Activated CD4-positive, CD25-positive, alpha-beta regulatory T cell (primary cell): ENCODE measurements at places on chromosomes 12 and 14.

DNA sequence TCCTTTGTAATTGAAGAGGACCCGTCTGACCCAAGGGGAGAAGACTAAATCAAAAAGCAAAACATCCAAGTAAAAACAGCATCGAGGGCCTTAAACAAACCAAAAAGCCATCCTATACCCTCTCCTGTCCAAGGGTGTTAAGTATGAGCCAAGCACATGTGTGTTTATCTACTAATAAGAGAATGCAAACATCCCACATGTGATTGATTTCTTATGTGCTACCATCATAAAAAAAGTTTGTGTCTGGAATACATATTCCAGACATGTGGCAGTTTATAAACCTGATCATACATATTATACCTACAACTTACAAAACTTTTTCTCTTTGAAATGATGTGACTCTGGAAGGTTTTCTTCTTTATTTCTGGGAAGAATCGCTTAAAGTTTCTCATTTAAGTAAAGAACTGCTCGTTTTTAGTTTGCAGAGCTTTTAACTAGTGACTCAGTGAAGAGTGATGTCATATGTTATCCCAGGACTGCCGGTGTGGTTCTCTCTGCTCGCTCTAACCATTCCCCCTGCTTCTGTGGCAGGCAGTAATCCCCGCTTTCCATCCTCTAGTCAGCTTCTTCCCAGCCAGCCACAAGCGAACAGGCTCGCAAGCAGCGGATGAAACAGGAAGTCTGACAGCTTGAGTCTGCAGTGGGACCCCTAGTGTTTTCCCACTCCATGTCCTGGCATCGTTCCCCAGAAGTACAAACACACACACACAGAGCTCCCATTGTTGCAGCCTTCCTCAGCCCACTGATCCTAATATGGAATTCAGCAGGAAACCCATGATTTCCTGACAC, 431 bp upstream of the RHOJ start:
- DNase-seq, result no peak

DNA sequence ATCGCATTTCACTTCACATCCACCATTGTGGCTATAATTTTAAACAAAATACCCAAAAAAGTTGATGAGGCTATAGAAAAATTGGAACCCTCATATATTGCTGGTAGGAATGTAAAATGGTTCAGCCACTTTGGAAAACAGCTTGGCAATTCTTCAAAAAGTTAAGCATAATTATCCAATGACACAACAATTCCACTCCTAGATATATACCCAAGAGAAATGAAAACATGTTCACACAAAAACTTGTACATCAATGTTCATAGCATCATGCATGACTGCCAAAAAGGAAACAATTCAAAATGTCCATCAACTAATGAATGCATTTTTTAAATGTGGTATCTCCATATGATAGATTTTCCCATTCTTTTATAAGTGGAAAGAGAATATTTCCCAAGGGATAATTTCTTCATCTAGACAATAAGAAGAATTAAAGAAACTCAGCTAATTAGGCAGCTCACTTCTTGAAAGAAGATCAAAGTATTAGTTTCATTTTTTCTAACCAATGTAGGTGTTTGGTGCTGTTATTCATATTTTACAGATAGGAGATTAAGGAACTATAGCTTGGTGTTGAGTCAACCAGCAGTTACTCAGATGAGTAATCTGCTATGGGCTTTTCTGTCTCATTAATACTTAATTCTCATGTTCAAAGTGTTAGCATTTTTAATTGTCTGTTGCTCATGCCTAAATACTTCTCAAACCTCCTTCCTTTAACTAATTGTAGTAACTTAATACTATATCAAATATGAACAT, 32.8 kb downstream of the YEATS4 start:
- DNase-seq, result no peak

GRCh38 chr14:73443758-73444157, 14.6 kb downstream of the NUMB start:
- DNase-seq, result no peak

GRCh38 chr14:22887990-22888378, 5.0 kb downstream of the REM2 start:
- no peak for DNase-seq

DNA sequence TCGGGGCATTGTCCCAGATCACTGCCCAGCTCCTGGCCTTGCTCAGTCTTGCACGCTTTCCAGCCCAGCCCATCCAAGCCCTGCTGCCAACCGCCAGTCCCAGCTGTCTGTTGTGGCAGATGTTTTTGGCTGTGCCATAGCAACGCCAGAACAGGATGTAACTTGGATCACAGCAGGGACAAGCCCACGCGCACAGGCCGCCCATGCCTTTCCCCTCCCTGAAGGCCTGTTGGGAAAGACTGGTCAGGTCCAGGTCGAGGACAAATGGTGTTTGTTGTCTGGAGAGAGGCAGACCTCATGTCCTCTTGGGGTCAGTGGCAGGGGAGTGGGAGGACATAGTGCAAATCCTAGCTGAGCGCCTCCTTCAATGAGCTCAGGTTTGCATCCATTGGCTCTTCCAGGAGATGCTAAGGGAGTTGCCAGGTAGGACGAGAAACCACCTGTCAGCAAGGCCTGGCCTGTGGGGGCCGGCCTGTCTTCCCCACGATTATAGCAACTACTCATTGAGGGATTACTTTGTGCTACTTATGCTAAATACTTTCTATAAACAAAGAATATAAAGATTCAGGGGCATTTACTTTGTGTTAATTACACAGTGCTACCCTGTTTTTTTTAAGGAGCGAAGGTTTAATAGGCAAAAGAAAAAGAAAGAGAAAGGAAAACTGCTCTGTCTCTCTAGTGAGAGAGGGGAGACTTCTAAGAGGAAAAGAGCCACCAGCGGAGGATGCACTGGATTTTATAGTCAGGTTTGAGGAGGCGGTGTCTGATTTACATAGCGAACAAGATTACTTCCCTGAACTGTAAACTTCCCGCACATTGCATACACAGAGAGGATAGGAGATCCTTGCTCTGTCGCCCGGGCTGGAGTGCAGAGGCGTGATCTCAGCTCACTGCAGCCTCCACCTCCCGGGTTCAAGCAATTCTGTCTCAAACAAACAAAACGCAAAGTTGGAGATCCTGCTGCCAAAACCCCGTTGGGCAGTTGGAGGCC, 42.8 kb upstream of the CORO1C start:
- DNase-seq, result no peak

DNA sequence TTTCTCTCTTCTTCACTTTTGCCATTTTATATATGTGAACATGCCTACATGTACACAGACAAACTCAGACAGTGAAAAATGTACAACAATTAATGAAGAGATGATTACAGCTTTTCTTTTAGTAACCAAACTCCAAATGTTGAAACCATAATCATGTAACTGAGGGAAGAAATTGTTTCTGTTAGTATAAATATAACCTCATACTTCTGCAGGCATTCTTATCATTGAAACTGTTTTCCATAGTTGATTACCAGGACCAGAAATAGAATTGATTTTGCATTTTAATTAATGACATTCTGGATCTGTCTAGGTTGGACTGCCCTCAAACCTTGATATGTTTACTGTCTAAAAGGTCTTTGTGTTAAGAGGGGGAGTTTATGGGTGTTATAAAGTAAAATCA, 3.2 kb downstream of the ANO4 start:
- no peak for DNase-seq

DNA sequence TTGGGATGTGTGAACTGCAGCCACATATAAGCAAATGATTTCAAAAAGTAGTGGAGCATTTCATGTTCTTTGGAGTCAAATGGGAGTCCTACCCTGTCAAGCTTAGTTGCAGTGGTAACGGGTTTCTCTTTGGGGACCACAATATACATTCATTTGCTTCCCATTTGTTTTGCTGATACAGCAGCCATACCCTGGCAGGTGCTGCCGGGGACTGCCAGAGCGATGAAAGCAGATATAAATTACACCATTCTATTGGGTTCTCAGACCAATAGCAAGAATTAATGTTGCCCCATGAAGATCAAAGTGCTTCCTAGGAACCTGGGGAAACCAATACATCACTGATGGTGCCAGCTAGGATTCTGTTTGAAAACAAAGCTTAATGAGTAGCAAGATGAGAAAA, 1621.5 kb upstream of the FLRT2 start:
- DNase-seq, result no peak

DNA sequence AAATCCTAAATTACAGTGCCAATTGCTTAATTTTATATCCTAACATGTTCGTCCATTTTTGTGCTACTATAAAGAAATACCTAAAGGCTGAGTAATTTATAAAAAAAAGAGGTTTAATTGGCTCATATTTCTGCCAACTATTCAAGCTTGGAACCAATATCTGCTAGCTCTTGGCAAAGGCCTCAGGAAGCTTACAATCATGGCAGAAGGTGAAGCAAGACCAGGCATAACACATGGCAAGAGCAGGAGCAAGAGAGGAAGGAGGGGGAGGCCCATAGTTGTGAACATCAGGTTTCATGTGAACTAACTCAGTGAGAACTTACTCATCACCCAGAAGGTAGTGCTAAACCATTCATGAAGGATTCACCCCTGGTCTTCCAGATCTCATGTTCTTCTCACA, 494.3 kb downstream of the CCER1 start:
- DNase-seq, result no peak

GRCh38 chr14:93299416-93299815, 33.4 kb downstream of the BTBD7 start:
- DNase-seq, result no peak

DNA sequence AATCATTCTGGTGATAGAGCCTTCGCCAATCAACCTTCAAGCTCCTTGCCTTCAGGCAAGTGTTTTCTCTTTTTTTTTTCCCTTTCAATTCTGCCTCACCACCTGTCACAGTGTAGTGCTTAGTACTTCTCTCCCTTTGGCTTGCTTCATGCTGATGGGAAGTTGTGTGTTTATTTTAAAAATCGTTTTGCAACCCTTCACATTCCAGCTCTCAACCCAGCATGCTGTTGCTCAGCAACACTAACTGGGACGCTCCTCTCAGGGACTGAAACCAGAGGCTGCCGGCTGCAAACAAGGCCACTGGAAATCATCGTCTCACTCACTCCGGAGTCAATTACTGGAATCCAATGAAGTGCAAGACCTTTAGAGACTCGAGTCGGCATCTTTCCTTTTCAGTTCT, 342.7 kb downstream of the PRKD1 start:
- DNase-seq, result no peak

DNA sequence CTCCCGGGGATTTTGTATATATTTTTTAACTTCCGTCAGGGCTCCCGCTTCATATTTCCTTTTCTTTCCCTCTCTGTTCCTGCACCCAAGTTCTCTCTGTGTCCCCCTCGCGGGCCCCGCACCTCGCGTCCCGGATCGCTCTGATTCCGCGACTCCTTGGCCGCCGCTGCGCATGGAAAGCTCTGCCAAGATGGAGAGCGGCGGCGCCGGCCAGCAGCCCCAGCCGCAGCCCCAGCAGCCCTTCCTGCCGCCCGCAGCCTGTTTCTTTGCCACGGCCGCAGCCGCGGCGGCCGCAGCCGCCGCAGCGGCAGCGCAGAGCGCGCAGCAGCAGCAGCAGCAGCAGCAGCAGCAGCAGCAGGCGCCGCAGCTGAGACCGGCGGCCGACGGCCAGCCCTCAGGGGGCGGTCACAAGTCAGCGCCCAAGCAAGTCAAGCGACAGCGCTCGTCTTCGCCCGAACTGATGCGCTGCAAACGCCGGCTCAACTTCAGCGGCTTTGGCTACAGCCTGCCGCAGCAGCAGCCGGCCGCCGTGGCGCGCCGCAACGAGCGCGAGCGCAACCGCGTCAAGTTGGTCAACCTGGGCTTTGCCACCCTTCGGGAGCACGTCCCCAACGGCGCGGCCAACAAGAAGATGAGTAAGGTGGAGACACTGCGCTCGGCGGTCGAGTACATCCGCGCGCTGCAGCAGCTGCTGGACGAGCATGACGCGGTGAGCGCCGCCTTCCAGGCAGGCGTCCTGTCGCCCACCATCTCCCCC, 777 bp downstream of the ASCL1 start:
- DNase-seq, result no peak

DNA sequence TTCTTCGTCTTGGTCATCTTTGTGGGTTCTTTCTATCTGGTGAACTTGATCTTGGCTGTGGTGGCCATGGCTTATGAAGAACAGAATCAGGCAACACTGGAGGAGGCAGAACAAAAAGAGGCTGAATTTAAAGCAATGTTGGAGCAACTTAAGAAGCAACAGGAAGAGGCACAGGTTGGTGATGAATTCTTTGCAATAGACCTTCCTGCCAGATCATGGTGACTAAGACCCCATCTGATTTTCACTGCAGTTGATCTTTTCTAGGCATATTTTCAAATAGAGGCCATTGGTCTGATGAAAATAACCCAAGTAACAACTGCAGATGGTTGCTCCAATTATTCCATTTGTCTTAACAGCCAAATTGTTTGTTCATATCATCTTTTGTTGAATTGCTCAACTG, 114.4 kb downstream of the SCN8A start:
- no peak for DNase-seq

DNA sequence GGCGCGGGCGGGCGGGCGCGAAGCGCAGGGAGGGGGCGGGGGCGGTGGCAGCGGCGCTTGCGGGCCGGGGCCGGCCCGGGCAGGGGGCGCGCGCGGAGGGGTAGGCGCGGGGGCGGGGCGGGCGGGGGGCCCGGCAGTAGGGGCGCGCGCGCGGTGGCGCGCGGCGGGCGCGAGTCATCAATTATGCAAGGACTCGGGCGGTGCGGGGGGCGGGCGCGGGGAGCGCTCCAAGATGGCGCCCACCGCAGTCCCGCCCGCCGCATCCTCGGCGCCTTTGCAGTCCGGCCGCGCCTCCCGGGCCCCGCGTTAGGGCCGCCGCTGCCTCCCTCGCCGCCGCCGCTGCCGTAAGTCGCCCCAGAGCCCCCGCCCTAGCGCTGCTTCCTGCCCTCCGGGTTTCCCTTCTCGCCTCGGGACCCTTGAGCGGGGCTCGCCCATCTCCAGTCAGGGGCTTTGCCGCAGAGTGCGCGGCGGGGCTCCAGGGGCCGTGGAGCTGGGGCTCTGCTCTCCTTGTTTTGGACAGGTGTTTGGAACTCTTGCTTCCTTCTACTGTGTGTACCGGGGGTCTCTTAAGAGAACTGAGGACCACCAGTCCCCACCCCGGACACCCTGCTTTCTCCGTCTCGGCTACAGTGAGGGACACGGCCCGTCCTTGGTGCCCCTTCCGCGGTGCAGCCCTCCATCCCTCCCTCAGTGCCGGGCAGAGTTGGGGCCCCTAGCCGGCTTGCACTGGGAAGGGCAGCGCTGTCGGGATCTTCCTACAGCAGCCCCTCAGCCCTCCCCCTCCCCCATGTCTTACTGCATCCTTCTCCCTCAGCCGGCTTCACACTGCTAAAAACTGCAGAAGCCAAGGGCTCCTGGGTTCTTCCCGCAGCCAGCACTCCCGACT, at the start of gene SCN8A:
Gene SCN8A, plus strand, starts transcription at position 218 of the 886 bp plus-strand sequence. CDS start 71,585 bp downstream, outside the sequence.
- DNase-seq, result peak; percentile 6

GRCh38 chr14:94646066-94646465, 33.9 kb downstream of the SERPINA3 start:
- no peak for DNase-seq

- DNase-seq, result no peak
Measured at GRCh38 chr12:85457016-85457415, 177.0 kb downstream of the ALX1 start.

GRCh38 chr12:104866291-104866690, 91.8 kb downstream of the SLC41A2 start:
- no peak for DNase-seq
